NCI-H524 (cell line): ENCODE measurements at places on chromosomes 1 and 21.
A peak's percentile ranks its signal among the peaks of the same experiment; 100 is the strongest.

- no peak for DNase-seq
Measured at GRCh38 chr1:24111262-24111995, 506 bp downstream of the MYOM3 start.

GRCh38 chr1:199083680-199084079, 444.8 kb downstream of the PTPRC start:
- DNase-seq: no peak

- DNase-seq: no peak
Measured at GRCh38 chr1:114502080-114502479, 8.9 kb downstream of the TRIM33 start.

DNA sequence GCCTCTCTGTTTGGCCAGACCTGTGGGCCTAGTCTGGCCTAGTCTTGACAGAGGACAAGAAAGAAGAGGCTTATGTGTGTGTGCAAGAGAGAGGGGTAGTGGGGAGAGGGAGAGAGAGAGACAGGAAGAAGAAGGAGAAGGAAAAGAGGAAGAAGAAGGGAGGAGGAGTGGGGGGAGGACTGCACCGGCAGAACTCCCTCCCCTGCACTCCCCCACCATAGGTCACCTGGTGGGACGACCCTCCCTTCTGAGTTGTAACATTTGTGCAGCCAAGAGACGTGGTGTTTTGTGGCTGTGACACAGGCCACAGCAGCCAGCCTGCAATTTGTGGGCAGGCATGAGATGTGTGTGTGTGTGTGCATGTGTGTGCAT, 4.3 kb downstream of the INAVA start:
- DNase-seq: no peak

DNA sequence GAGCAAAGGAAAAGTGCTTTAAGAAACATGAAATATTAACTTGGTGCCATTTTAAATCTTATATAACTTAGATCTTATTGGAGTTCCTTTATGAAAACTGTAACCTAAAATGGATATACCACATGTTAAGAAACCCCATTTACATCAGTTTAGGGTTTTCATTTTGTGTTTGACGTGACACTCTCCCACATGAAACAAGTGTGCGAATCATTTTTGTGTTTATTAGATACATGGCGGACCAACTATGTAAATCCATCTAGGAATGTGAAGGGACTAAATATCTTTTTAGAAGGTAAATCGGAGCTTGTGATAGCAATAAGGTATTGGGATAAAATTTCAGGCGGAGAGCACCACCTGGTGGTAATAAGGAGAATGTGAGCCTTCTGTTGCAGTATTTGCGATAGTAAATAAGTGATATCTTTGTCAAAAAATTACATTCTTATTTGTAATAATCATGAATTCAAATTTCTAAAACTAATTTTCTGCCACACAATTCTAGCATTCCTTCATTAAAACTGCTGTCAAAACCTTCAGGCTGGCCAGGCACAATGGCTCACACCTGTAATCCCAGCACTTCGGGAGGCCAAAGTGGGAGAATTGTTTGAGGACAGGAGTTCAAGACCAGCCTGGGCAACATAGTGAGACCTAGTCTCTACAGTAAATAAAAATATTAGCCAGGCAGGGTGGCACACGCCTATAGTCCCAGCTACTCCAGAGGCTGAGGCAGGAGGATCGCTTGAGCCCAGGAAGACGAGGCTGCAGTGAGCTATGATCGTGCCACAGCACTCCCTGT, 31.3 kb downstream of the SMAP2 start:
- DNase-seq: peak; percentile 46

- peak; percentile 60 for DNase-seq
Measured at GRCh38 chr1:241131636-241132194, 225.3 kb downstream of the RGS7 start.

GRCh38 chr1:71166178-71167173, 85.6 kb upstream of the ZRANB2 start:
- DNase-seq: peak; percentile 26

DNA sequence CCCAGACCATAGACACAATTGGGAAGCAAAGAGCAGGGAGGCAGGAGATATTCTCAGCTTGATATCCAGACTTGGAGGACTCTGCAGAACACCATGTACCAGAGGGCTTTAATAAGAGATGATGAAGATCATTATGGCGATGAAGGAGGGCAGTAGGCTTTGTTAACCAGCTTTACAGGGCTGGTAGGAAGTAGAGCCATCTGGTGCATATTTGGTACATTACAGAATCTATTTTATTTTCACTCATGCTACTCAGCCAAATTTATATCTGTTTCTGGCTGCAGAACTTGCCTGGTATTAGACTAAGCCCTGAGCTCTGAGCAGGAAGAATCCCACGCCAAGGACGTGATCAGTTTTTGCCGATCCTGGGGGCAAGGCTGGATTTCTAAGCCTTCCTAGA, 61.8 kb upstream of the SYT6 start:
- DNase-seq: no peak

GRCh38 chr1:221100611-221101010, 221.4 kb downstream of the HLX start:
- DNase-seq: no peak

DNA sequence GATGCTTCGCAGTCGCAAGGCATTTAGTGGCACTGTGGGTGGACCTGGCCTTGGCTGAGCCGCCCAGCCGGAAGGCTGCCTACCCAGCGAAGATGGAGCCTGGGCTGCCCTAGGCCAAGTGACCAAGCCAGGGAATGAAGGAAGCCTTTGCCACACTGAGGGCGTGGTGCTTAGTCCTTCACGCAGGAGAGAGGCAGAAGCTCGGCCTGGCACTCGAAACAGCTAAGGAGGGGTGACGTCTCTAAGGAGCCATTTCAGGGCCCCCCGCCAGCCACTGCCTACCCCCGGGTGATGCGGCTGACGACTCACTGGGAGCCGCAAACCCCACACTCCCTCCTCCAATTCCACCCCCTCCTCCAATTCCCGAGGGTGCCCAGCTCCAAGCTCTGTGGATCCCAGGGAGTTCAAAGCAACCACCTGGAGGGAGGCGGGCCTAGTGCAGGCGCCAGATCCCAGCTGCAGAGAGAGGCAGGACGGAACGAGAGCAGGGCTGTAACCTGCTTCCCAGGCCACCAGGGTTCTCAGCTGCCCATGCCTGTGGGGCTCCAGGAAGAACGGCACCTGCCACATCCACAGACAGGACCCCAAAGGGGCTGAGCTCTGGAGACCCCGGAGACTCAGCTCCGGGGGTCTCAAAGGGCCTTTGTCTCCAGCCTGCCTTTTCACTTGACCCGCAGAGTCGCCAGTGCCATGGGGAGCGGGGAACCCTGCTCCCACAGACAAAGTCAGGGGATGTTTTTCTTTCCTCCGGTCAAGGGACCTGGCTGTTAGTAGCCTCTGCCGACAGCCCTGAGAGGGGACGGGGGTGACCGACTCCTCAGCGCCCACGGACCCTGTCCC, 75.8 kb downstream of the ARHGEF16 start:
- DNase-seq: peak; percentile 2

- DNase-seq: no peak
Measured at GRCh38 chr1:54664364-54664763, 22.8 kb downstream of the MROH7 start.

DNA sequence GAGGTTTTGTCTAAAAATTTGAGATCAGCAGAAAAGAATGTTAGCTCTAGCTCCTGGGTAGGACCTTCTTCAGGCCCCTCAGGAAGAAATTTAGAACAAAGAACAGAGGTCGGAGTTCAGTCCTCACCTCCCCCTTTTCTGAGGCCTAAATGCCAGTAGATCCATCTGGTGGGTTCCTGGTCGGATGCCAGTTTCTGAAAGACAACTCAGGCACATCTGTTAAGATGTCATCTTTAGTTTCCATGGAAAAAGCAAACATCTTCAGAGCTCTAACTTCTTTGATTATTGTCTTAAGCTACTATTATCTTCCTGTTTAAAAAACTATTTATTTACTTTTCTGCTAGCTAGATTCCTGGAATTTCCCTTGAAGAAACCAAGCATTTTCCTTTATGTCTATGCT, 37.1 kb upstream of the USP25 start:
- DNase-seq: peak; percentile 4
